ENCODE measurements at places on chromosomes 4 and X.

GRCh38 chr4:78331186-78331585 lies 220.4 kb upstream of the ANXA3 start:
- DNase-seq, result no peak

DNA sequence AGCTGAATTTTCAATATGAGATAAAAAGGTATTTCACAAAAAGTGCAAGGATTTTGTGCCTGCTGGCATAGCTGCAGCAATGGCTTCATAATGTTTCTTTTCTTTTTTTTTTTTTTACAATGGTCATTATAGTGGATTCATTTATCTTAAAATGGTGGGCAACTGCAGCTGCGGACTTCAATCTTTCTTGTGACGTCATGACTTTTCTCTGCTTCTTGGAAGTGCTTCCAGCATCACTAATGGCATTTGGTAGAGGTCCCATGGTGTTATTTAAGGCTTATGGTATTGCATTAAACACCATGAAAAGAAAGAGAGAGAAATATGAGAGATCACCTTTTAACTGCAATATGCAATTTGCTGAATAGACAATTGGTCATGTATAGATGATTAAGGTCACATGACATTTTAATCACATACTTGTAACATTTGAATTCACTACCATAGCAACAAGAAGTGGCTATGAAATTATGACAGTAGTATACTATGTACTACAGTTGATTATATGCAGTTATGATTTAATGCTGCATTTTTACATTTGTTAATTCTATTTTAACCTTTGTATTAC lies 684.0 kb upstream of the AADAT start:
- DNase-seq, result no peak

- DNase-seq, result no peak
Observed at GRCh38 chr4:15717657-15718416, 15.0 kb downstream of the BST1 start.

GRCh38 chr4:52979020-52979419 lies 116.9 kb downstream of the RASL11B start:
- peak; percentile 10 for DNase-seq

DNA sequence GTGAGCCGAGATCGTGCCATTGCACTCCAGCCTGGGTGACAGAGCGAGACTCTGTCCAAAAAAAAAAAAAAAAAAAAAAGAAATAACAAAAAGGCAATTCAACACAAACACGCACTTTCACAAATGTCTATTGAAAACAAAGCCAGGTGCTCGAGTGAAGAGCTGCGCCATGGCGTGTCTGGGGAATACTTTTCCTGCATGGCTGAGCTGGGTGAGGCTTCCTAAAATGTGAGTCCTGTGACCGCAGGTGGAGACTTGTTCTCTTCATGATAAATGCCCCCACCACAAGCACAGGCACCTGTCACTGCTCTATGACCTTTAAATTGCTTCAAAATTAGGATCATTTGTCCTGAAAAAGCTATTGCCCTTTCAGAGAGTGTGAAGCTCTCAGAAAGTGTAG lies 4.0 kb upstream of the ABLIM2 start:
- DNase-seq, result no peak
